RKO (cell line): ENCODE measurements at places on chromosomes 5 and 9.

DNA sequence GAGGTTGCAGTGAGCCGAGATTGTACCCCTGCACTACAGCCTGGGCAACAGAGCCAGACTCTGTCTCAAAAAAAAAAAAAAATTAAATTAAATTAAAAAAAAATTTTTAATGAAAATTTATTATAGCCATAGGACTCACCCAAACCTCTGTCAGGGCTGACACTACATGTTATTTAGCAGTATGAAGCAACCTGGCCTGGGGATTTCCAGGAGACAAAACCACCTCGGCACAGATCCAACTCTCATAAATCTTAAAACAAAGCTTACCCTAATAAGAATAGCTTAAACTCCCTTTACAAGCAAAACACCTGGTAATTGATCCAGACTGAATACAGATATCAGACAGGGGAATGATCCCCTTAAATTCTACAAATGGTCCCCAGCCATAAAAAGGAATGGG is 38.4 kb downstream of the PPP1R2B start:
- DNase-seq, result no peak

GRCh38 chr5:132302413-132302812 is 8.2 kb downstream of the SLC22A4 start:
- DNase-seq, result no peak

GRCh38 chr9:91773156-91773555 is 176.9 kb downstream of the ROR2 start:
- no peak for DNase-seq

DNA sequence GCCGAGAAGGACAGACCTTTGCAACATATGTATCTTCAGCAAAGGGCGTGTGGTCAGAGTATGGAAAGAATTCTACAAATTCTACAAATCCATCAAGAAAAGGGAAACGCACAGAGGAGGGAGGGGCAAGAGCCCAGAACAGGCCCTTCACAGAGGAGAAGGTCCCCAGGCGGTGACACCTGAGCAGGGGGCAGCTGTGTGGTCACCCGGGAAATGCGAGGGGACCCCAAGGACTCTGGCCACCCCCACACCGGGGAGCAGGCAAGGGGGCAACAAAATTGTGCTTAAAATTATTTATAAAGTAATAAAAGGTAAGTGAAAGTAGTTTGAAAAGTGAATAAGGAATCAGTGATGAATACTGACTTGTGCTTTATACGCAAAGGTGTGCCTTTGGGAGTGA is 17.6 kb downstream of the NACC2 start:
- DNase-seq, result no peak

DNA sequence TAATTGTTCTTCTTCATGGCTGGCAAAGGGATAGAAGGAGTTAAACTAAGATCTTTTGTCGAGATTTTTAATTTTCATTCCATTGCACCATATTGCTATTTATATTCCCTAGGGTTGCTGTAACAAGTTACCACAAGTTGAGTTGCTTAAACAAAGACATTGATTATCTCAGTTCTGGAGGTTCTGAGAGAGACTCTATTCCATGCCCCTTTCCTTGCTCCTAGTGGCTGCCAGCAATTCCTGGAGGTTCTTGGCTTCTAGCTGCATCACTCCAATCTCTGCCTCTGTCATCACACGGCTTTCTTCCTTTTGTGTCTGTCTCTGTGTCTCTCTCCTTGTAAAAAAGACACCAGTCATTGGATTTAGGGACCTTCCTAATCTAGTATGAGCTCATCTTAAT is 136.6 kb upstream of the DAB2 start:
- no peak for DNase-seq

- no peak for DNase-seq
Measured at GRCh38 chr9:119366909-119367682, 2.1 kb downstream of the BRINP1 start.

DNA sequence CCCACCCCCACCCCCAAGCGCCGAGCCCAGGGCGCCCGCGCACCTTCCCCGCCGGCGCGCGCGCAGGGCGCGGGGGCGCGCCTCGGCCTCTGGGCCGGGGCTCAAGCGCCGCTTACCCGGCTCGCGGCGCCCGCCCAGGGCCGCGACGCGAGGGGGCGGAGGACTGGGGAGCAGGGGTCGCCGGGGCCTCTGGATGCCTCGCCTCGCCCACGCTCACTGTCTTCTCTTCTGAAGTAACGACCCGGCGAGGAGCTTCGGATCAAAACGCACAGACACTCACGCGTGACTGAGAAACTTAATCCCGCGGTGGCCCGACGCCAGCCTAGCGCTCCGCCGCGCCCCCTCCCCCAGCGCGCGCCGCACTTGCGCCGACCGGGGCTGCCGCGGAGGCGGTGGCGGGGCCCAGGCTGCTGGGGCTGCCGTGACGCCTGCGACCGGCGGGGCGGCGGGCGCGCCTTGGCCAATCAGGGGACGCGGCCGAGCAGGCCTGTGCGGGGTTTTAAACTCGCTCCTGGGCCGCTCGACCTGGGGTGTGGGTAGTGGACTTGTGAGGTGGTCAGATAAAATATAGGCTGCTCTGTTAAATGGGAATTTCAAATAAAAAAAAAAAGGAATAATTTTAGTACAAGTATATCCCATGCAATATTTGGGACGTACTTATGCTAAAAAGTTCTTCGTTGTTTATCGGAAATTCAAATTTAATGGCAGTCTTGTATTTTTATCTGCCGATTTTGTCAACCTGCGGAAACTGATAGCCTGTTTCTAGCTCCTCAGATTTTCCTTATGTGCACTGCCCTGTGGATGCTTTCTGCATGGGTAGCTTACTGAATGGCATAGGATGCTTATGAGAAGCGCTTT is at the start of gene MPDZ:
TSS of gene MPDZ (minus strand) at position 409 of the 858 bp plus-strand sequence. CDS start 29,377 bp downstream, outside the sequence.
- DNase-seq, result no peak

- peak; percentile 66 for DNase-seq
Measured at GRCh38 chr5:168302785-168303184, 11.3 kb downstream of the WWC1 start.

DNA sequence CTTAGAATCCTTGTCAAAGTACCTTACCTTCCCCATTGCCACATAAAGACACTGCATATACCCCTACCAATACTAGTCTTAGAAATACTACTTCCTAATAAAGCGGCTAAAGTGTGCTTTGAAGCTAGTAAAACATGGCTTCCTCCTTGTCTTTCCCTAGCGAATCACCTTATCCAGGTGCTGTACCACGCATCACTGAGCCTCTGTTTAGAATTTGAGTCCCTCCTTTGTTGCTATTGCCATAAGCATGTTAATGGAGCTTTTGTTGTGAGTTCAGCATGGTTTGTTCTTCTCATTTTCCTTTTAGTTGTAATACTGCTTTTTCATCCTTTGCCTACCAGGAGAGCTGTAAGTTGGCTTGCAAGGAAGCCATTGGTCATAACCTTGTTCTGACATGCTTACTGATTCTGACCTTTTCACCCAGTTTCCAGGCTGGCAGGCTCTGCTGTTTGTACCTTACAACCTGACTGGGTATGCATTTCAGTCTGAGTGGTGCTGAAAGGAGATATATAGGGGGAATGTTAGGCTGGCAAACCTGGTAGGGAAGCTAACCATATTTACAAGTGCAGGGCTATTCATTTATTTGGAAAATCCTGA is 49.8 kb downstream of the LMNB1 start:
- no peak for DNase-seq

DNA sequence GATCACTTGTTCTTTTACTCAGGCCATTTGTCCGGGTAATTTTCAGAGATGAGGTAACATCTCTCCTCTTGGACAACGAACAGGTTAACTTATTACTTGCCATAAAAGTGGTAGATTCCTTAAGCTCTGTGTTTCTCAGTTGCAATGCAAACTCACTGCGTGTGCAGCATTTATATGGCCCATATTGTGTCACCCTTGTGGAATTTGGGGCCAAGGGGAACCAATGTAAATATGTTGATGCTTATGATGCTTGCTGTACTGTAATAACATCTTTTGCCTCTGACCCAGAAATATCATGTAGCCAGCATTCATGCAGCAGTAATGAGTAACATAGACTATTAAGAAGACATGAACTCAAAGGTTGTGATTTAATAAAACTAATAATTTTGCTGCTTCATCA is 175.8 kb downstream of the ADAMTS6 start:
- DNase-seq, result no peak

DNA sequence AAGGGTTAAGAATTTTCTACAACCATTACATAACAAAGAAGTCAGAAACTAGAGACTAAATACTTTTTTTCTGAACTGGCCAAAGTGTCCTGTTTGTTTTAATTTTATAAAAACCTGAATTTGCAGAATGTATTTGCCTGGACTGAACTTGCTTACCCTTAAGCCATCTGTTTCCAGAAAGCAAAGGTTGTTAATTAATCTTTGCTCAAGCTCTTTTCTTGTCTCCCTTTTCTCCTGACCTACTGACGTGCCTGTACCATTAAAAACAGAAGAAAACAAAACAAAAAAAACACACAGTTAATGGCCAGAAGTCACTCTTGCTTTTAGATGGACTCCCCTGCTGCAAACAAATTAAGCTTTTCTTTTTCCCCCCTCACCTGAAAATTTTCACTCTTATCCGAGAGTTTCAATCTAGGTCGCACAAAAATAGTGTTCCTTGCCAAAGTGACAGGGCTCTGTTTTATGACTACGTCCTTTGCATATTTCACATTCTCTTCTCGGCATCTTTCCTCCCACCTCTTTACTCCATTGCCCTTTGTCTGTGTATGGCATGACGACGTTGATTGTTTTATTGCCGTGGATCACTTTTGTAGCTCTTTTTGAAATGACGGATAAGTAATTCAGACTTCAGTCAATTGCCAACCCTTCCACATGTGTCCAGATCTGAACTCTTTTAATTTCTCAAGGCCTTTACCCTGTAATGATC is 333.8 kb upstream of the GRIN3A start:
- DNase-seq, result no peak

GRCh38 chr5:167507463-167508233 is 783.8 kb upstream of the WWC1 start:
- DNase-seq, result no peak

GRCh38 chr9:136403538-136403914 is 3.6 kb upstream of the SNAPC4 start:
- DNase-seq, result no peak

- no peak for DNase-seq
Measured at GRCh38 chr9:105836936-105837660, 142.8 kb downstream of the TMEM38B start.

DNA sequence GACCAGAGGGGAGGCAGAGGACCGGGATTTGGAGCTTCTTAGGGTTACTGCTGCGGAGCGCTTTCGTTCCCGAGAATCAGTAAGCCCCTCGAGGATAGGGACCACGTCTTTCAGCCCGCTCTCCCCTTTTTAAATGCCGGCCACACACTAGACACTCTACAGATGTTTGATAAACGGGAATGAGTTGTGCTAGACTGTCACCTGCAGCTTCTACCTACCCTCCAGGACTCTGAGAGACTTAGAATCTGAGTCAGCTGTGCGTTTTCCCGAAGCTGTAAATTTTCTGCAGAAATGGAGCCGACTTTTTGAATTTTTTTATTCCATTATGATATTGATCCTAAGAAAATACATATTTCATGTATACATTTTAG is 670 bp downstream of the CCDC171 start:
- no peak for DNase-seq

DNA sequence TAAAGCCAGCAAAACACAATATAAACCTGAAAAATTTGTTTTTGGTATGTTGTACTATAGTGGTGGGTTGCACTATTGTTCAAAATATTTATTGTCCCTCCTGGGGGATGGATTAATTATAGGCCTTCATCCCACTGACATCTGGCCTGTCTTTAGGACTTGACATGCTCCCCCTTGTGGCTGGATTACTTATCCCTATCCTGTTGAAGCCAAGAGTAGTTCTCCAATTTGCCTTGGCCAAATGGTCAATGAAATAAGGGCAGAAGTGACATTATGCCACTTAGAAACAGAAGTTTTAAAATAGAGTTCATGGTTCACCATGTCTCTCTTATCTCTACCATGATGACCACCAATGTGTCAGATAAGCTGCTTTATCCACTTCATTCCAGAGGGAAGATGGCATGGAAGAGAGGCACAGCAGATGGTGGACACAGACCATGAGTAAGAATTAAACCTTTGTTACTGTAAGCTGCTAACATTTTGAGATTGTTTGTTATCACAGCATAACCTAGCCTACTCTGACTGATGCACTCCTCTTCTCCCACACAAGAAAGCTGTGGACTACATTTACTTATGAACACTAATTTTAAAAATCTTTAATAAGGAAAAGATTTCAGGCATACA is 29.2 kb upstream of the ARHGEF28 start:
- peak; percentile 75 for DNase-seq

DNA sequence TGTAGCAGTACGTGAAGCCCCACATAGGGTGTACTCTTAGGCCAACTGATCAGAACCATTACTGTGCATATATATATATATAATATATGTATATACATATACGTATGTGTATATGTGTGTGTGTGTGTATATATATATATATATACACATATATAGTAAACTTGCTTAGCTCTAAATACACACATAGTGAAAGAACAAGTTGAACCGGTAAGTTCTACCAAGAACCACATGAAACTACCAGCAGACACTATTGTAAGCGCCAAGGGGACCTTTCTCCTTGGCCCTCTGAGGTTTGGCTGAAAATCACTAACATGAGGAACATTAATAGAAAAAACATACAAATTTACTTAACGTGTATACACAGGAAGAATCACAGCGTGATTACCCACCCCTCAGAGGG is 1.8 kb upstream of the TARS1 start:
- no peak for DNase-seq

DNA sequence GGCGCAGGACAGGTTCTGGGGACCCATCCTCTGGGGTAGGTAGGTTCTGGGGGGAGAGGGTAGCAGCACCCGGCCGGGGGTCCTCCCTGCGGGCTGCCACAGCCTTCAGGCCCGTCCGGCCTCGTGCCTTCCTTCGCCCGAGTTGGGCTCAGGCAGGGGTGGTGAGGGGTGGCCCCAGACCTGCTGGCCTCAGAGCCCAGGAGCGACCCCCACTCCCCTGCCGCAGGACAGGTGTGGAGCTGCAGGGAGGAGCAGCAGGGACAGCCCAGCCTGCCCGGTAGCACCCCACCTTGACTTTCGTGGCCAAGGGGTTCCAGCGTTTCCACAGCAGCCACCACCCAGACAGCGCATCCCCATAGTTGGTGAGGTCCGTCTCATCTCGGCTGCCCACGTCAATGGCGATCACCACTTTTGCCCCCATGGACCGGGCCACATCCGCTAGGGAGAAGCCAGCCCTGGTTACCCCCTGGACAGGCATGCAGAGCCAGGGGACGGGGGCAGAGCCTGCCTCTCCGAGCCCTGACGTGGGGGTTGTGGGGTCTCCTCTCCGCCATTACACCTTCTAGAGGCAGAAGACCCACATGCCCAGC is 3.4 kb upstream of the NSMF start:
- no peak for DNase-seq

GRCh38 chr9:70165006-70165602 is 93.7 kb upstream of the SMC5 start:
- DNase-seq, result no peak
